ENCODE measurements at places on chromosomes 7 and 10.
A peak's percentile ranks its signal among the peaks of the same experiment; 100 is the strongest.

GRCh38 chr10:110069502-110069982 is 61.8 kb downstream of the ADD3 start:
- no peak for DNase-seq

DNA sequence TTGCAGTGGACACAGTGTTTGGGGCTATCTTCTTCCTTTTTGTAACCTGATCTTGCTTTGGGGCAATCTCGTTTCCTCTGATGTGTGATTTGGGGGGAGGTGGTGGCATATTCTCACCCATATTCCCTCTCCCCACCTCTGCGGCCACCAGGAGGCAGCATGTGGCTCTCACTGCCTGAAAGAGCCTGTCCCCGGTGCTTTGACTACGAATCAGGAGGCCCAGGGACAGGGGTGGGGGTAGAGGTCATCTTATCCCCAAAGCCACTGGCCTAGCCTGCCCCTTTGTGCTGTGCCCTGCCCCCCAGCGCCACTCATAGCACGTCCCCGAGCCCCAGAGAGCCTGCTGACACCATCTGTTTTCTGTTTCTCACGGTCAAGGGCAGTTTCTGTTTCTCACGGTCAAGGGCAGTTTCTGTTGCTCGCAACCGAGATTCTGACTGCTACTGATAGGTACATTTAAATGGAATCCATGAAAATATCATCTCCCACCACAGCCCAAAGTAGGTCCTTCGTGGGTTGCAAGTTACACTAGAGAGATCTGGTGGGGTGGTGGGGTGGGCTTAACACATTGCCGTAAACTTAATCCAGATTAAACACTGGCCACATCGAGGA is 28.2 kb downstream of the PHYH start:
- DNase-seq, result no peak

- no peak for DNase-seq
These were observed 47.0 kb downstream of the CCDC71L start for GRCh38 chr7:106613848-106614560.

- DNase-seq, result no peak
These were observed 765.1 kb downstream of the SUGCT start for GRCh38 chr7:40899636-40900507.

- DNase-seq, result no peak
These were observed 43.1 kb downstream of the JAZF1 start for GRCh38 chr7:28137463-28137862.

- DNase-seq, result peak; percentile 69
These were observed 62.8 kb upstream of the GSDME start for GRCh38 chr7:24819916-24820689.

GRCh38 chr7:128352153-128352537 is 8.4 kb upstream of the RBM28 start:
- DNase-seq, result no peak

GRCh38 chr7:21185653-21186265 is 242.1 kb upstream of the SP4 start:
- DNase-seq, result no peak

DNA sequence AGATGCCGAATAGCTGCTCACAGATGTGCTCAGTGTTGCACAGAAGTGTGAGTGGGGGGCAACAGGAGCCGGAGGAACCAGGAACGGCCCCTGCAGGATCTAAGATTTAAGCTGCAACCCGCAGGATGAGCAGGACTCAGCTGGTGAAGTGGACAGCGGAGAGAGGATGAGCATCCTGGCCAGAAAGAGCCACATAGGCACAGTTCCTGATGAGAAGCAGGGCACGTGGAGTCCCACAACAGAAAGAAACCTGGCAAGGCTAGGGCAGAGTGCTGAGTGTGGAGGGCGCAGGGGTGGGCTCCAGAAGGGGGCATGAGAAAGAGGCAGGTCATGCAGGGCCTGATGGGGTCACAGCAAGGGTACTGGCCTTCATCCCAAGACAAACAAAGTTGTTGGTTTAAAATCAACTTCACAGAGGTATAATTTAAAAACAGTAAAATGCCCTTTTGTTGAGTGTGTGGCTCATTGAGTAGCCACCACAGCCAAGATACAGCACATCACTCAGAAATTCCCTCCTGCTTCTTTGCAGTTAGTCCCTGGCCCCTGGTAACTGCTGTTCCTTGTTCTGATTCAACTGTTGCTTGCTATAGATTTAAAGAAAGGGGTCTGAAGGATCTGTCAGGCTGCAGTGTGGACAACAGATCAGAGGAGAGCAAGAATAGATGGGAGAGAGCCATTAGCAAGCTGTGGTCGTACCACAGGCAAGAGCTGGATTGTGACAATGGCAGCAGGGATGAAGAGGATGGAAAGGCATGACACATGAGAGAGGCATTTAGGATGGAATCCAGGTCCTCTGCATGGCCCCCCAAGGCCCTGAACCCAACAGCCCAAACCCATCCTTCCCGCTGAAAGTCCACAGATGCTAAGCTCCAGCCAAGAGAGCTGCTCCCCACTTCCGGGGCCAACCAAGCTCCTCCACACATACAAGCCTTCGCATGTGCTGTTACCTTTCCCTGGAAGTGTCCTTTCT is 53.1 kb upstream of the OSBPL3 start:
- no peak for DNase-seq

DNA sequence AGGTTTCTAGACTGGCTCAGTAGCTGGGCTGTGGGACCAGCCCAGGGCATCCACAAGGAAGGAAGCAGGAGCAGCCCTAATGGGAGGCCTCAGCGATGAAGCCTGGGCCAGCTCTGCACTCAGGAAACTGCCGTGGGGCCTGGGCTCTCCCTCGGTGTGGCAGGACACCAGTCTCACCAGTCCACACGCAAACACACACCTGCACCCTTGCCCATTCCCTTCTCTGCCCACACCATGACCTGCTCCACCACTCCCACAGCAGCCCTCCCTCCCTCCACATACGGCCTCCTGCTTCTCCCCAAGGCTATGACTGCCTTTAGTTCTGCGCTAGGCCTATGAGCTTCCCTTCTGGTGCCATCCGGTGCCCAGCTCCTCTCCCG is 7.1 kb downstream of the FGF8 start:
- no peak for DNase-seq

- DNase-seq, result no peak
These were observed 31.9 kb upstream of the AGR3 start for GRCh38 chr7:16913643-16914042.

DNA sequence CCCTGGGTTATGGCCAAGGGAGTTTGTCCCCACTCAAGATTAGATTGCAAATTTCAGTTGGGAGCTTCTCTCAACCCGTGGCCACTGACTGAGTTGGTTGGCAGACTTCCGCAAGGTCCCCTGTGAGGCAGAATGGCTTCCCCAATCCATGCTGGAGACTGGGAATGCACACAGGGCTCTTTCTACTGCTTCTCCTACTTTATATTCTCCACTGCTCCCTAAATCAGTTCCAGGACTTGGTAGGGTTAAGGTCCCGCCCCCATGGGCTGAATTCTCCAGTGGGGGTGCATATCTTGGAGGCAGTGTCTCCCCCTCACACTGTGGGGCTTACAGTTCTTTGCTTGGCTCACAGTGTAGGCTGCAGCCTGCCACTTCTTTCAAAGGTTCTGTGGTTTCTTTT is 404.2 kb downstream of the PTPRN2 start:
- DNase-seq, result no peak

DNA sequence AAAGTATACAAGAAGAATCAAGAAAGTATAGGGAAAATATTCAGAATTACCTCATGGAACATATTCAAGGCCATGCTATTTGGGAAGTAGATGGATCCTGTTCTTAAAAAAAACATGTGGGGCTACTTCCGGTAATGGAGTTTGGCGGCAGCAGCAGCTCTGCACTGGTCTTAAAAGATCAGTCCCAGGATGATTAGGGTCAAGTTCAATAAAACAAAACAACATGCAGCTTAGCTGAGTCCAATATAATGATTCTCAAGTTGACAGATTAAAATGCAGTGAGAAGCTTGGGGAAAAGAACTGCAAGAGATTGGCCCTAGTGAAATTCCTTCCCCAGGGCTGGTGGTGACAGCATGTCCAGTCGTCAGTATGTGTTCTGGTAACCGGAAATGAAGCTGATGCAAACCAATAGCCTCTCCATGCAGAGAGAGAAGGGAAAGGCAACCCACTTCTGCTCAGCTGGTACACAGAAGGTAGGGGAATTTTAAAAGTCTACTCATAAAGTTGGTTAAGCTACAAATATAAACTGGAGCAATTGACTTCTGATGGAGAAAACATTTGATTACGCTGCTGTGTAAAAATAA is 305.1 kb upstream of the IMMP2L start:
- DNase-seq, result no peak

DNA sequence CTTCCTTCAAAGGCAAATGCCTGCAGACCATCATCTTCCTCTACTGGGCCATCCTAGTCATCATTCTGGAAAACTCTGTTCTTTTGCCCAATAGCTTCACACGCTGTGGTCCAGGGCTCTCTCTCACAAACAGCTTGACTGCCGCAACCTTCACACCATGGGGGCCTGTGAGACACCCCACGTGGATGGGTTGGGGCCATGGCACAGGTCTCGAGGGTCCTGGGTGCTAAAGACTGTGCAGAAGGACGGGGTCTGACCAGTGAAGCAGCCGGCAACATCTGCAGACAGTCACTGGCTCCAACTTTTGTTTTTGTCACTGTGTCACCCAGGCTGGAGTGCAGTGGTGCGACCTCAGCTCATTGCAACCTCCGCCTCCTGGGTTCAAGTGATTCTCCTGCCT is 28.1 kb downstream of the BRI3 start:
- no peak for DNase-seq

Data from NCI-H187 treated with DMSO at 0.1 percent for 48 hours (cell line).